ENCODE measurements at places on chromosomes 13 and 19.

- DNase-seq: no peak
Observed at GRCh38 chr13:75636436-75637180, 478 bp downstream of the LMO7 start.

GRCh38 chr19:17329366-17330261, 5.0 kb downstream of the ANO8 start:
- no peak for DNase-seq

- no peak for DNase-seq
Observed at GRCh38 chr13:67538906-67539305, 308.8 kb upstream of the PCDH9 start.

DNA sequence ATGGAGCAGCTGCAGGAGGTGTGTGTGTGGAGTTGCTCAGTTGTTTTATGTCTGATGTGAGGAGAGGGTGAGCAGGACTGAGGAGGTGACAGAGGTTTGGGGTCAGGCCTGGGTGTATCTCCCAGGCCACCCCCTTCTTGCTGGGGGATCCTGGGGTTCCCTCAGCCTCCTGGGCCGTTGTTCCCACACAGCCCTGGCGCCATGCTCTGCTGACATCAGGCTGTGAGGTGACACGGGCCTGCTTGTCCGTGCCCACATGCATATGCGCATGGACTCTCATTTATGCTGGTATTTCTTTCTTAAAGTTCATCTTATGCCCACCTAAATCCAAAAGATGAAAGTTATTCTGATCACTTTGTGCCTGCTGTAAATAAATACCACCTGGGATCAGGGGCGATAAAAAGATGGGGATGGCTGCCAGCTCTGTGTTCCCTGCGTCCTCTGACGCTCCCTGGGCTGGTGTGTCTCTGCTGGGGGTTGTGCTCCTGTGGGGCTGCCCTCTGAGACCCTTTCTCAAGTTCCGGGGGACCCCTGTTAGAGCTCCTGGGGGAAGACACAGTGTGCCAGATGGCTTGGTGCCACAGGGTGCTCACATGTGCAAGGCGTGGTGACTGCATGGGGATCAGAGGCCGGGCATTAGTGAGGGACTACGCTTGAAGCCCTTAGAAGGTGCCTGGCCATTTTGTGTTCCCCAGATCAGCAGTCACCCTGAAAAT, 12.6 kb downstream of the NAXD start:
- no peak for DNase-seq

DNA sequence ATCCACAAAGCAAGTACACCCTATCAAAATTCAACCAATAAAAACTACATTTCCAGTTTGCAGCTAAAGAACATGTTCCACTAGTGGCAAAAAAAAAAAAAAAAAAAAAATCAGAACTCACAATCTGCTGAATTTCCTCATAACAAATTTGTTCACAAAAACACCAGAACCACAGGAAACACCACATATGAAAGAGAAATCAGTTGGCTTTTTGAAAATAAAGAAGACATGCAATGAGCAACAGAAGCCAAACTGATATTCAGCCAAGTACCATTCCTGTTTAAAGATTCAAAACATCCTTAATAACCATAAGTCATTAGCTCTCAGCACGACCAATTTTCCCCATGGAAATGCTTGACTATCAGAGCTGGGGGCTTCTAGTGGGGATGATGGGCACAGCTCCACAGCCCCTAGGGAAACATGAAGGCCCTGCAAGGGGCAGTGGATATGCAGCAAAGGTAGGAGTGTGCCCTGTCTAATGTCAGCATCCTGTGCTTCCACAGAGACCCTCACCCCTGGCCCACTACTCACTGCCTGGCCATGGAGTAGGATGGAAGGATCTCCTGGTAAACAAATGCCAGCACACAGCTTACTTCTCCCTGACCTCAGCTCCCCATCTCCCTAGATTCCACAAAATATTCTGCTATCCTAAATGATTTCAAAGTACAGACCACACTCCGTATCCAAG, 74.0 kb upstream of the DOCK9 start:
- DNase-seq: no peak

GRCh38 chr13:25632166-25632888, 260.6 kb downstream of the ATP8A2 start:
- no peak for DNase-seq

- no peak for DNase-seq
Observed at GRCh38 chr13:101649488-101650126, 197.1 kb downstream of the ITGBL1 start.

DNA sequence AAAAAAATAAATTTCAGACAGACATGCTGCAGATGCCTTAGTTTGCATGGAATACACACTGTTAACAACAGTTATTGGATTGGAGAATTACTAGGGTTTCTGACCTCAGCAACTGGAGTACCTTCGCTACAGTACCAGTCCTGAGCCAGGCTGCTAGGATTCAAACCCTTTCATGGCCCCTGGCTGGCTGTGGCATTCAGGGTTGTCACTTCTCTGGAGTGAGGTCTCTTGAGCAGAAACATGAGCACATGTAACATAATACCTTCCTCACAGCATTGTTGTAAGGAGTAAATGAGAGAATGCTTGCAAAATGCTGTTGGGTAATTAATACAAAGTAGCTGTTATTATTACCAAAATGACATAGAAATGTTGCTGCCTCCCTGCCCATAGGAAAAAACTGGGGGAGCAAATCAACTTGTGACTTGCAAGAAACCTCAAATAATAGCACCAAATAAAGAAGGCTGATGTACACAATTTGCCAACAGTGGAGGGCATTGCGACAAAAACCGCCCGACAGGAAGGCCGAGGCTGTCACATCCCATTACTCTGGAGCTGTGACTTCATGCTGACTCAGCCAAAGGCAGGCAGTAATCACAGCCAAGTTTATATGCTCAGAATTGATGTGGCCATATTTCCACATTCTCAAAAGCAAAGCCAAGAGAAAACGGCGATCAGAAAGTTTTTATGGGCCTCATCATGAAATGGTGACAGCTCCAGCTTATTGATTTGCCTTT, 100.4 kb downstream of the RFC3 start:
- no peak for DNase-seq

- no peak for DNase-seq
Observed at GRCh38 chr13:50125304-50125553, 110.0 kb downstream of the KCNRG start.

- DNase-seq: no peak
Observed at GRCh38 chr13:21730186-21730880, 59.5 kb downstream of the FGF9 start.

GRCh38 chr13:20664351-20664750, 39.1 kb upstream of the IL17D start:
- DNase-seq: no peak

GRCh38 chr19:1505012-1505411, 7.8 kb downstream of the ADAMTSL5 start:
- no peak for DNase-seq

DNA sequence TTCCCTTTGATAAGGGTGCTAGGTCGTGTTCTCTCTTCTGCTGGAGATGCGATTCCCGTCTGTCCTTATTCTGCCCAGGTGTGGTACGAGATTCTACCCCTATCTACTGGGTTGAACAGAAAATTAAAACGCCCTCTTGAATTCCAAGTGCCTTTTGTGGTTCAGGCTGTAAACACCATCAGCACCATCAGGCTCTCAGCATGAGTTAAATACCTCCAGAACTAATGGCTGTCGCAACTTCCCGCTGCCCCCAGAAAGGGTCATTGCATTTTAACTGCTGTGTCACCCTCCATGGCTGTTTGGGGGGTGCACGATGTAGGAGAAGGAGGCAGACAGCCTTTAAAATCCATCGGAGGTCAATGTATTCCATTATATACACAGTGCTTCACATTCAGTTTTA, 177.4 kb downstream of the OXGR1 start:
- no peak for DNase-seq

GRCh38 chr13:80577285-80577684, 236.4 kb upstream of the SPRY2 start:
- no peak for DNase-seq

DNA sequence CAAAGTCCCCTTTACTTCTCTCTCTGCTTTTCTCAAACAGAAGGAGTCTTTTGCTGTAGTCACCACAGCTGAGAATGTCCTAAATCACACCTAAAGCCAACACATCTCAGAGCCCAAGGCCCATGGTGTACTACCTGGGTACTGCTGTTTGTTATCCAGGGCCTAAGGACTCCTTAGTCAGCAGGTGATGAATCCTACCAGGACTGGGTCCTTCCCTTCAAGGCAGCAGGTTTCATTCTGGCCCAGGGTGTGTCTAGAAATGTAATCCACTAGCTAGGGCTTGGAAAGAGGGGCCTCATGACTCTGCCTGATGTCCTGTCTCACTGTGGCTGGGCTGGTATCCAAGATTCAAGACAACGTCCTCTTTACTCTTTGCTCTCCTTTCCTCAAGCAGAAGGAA, 36.2 kb upstream of the ENOX1 start:
- no peak for DNase-seq

DNA sequence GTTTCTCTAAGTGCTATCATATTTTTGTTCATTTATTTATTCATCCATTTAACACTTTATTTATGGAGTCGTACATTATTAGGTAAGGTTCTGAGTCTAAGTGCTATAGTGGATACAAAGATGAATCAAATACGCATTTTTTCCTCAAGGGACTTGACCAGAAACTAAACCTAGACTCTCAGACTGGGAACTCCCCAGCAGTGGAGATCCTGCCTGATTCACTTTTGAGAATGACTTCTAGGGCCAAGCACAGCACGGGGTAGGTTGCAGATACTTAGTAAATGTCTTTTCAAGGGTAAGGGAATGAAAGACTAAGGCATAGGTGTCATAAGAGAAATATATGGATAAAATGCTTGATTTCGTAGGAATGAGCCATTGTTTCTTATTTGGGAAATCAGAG, 7.2 kb downstream of the DNAJC15 start:
- DNase-seq: no peak

- no peak for DNase-seq
Observed at GRCh38 chr19:49881672-49882394, 4.3 kb downstream of the TBC1D17 start.

GRCh38 chr13:80754441-80754840, 413.5 kb upstream of the SPRY2 start:
- no peak for DNase-seq

DNA sequence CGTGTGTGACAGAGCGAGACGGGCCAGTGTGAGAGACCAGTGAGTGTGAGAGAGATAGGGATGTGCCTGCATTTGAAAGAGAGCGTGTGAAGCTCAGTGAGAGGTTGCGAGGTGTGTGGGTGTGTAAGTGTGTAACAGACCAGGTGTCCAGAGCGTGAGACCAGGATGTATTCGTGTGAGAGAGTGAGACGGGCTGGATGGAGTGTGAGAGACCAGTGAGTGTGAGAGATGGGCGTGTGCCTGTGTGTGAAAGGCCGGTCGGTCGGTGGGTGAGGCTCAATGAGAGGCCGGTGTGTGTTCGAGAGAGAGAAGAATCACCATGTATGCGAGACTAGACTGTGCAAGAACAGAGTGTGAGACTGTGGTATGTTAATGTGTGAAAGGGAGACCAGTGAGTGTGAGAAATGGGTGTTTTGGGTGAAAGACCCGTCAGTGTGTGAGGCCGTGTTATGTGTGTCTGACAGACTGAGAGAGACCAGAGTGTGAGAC, 679 bp downstream of the ZNF471 start:
- no peak for DNase-seq

DNA sequence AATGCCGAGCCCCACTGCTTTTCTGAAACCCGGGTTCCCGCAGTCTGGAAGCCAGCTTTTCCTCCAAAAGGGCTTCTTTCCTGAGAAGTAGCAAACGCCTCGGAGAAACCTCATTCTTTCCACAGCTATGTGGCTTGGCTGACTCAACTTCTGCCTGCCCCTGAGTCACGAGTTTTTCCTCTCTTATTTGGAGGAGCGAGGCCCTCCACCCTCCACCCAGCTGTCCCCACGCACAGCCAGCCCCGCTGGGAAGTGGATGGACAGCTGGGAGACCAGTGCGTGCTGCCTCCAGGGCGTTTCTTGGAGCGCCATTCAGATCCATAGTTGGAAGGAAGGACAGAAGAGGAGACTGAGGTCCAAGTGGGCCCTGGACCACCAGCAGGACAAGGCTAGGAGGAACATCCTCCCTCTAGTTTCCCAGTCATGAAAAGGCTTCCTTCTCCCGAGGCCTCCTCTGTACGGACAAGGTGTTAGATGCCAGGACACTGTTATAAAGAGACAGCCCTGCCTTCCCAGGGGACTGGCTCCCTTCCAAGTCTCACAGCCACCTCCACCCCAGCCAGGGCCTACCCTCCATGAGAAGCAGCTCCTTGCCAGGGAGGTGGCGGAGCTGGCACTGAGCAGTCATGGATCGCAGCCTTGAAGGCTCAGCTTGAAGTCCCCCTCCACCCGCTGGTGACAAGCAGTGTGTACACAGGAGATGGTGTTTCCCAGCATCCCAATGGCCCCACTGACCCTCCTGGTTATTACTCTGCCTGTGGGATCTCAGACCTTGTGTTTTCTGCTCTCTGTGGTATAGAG, 2.5 kb upstream of the PLEKHF1 start:
- DNase-seq: no peak

GRCh38 chr19:35216016-35216832, 12.3 kb downstream of the FAM187B start:
- no peak for DNase-seq

- no peak for DNase-seq
Observed at GRCh38 chr19:42469311-42470235, 26.8 kb upstream of the CXCL17 start.

GRCh38 chr13:107883561-107884175, 331.7 kb downstream of the LIG4 start:
- no peak for DNase-seq

DNA sequence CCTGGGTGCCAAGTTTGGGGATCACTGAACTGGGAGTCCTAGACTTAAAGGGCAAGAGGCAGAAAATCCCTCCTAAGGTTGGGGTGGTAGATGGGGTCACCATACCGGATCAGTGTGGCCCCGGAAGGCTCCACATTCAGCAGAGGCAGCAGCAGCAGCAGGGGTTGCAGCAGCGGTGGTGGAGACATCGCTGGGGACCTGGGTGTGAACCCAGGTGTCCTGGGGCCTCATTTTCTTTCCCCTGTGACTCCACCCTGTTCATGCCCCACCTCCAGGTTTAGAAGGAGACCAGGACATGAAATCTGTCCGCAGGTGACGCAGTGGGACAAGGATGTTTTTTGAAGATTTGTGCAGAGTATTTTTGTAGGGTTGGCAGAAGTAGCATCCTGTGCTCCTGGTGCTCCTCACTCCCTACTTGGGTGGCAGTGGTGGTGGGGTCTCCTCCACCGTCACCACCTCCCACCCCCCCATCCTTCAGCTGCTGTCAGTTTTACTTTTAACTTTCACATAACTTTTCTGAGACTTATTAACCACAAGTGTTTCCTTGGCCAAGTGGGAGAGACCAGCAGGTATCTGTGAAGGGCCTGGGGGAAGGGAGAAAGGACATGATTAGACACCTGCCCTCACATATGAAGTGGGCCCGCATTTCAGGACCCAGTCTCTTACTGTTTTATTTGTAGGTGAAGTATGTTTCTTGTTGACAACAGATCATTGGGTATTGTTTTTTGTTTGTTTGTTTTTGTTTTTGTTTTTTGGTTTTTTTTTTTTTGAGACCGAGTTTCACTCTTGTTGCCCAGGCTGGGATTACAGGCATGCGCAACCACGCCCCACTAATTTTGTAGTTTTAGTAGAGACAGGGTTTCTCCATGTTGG, at the start of gene NAPSA:
Gene NAPSA (minus strand): TSS at position 206 of the 873 bp plus-strand sequence. CDS start 18 bp downstream, at position 188.
- no peak for DNase-seq

DNA sequence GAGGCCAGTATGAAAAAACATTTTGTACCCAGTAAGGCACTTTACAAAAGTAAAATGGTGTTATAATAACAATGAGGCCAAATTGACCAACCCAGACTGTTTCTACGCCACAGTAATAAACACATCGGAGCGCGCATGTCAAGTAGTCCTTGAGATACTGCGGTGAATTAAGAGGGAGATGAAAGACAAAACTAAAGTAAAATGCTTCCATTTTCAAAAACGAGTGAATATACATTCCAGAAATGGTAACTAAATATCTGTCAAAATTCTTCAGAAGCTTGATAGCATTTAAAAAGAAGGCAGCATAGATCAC, 19.0 kb downstream of the N4BP2L1 start:
- DNase-seq: no peak

- DNase-seq: no peak
Observed at GRCh38 chr13:27476943-27477703, 26.8 kb upstream of the MTIF3 start.
